ENCODE measurements at places on chromosomes 7 and 10.

DNA sequence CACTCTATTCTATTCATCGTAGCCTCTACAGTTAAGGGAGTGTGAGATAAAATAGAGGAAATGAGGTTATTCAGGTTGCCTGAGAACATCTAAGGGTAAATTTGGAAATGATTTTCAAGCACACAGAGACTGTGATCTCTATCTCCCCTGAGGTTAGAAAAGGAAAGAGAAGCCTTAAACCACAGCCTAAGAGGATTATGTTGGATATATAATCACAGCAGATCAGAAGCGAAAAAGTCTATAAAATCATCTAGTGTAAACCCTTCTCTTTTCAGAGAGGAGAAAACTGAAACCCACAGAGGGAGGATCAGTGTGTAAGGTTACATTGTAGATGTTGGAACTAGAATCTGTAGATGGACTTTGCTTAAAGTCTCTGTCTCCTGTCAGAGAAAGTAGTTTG, 90.6 kb upstream of the SEMA3E start:
- no peak for DNase-seq

GRCh38 chr7:155754165-155754564, 58.1 kb downstream of the SHH start:
- no peak for DNase-seq

DNA sequence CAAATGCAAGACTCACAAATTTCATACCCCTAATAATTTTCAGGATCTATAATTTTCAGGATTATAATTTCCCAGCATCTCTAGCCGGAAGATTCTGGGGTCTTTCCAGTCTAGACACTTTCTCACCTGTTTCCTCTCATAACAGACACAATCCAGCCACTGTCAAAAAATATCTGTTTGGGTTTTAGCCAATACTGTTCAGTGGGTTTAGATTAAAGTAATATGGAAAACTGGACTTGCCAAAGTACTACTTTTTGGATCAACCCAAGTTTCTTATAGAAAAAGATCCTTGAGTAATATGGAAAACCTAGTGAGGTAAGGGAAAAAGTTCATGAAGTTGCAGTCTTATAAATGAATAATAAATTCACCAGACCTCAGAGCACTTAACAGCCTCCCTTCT, 62.1 kb upstream of the NEBL start:
- no peak for DNase-seq

- no peak for DNase-seq
These were observed 96.3 kb downstream of the CPED1 start for GRCh38 chr7:121084748-121085336.

DNA sequence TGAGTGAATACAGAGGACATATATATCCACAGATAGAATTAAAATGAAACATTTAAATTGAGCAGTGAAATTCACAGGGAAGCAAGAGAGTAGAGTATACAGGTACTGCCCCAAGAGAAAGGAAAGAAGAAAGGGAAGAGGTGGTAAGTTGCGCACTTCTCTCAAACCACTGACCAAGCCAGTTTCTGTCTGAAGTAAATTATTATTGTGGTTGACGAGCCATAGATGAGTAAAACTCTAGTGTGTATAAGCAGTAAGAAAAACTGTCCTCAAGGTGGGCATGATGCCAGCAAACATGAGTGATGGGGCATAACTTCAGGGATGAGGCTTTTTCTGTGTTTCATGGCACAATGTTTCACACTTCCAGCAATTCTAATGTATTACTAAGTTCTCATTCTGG, 4.4 kb upstream of the BET1 start:
- DNase-seq = no peak

- DNase-seq = no peak
These were observed 51.4 kb upstream of the PFKFB3 start for GRCh38 chr10:6151087-6151977.

DNA sequence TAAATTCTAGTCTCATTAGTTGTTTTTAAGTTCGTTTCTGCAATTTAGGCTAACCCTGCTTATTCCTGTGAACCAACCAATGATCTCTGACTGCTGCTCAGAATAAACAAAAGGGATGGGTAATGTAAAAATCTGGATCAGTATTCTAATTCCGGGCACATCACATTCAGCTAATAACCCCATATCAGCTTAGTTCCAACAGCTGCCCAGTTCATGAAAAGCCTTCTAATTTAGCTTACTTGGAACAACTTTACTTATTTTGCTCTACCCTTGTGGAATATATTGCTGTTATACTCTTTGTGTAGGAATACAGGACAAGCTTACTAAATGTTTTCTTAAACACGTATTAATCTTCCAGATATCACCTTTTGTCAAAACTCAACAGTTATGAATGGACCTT, 3.6 kb upstream of the CFAP43 start:
- no peak for DNase-seq

- no peak for DNase-seq
These were observed 332.5 kb downstream of the ZWINT start for GRCh38 chr10:56028298-56029132.

- DNase-seq = no peak
These were observed 132.4 kb upstream of the GDF10 start for GRCh38 chr10:47167591-47167990.
